ENCODE measurements at places on chromosomes 11 and 22.

DNA sequence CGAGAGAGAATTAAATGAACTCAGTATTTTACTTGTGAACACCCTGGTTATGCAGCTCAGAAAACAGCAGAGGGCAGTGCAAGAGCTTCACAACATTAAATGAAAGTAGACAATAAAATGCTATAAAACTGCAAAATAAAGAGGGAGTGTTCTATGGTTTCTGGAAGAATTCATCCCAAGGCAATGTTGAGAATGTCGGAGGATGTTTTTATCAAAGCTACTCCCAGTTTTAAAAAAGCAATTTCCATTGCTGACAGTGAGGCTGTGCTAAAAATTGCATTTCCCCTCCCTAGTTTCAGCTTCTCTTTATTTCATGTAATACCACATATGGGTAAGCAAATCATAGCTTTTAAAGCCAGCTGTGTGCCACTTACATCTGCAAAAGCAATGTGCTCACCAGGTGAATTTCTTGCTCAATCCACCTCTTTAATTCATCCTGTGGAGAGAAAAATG lies 296.8 kb downstream of the RAB38 start:
- DNase-seq, result no peak

GRCh38 chr11:8776209-8776608 lies 93.6 kb downstream of the RPL27A start:
- no peak for DNase-seq

DNA sequence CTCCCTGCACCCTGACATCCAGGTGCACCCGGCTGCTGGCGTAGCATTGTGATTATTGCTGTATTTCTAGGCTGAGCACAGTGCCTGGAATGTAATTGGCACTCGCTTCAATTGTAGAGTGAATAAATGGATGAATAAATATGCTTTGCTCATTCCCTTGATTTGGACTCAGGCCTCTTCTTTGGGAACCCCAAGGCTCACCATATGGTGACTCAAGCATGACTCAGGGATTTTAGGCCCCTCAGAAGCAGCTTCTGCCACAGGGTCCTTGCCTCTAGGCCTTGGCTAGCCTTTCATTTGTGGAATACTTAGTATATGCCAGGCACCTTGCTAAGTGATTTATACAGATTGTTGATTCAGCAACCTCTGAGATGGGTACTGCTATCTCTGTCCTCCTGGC lies 78.9 kb downstream of the GRIK4 start:
- no peak for DNase-seq

GRCh38 chr11:33475993-33476392 lies 218.8 kb downstream of the HIPK3 start:
- no peak for DNase-seq

DNA sequence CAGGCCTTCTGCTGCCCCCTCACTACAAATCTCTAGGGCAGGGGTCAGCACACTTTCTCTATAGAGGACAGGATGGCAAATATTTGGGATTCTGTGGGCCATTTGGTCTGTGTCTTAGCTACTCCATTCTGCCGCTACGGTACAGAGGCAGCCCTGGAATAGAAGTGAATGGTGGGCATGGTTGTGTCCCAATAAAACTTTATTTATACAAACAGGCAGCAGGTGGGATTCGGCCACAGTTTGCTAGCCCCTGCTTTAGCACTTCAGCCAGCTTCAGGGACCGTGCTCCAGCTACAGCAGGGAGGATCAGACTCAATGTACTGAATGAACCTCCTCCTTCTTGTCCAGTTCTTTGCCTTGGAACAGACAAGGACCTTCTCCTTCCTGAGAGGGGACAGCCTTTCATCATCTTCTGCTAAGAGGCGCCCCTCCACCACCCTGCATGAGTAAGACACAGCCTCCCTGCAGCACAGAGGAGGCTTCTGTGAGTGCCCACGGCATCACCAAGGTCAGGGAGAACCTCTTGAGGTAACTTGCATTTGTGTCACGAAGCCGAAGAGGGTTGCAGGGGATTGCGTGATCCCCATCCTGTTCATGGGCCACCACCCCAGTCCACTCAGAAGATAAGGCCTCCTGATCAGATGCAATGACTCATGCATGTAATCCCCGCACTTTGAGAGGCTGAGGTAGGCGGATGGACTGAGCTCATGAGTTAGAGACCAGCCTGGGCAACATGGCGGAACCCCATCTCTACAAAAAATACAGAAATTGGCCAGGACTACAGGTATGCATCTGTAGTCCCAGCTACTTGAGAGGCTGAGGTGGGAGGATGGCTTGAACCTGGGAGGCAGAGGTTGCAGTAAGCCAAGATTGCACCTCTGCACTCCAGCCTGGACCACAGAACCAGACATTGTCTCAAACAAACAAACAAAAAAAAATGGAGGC lies 4.6 kb downstream of the C11orf24 start:
- no peak for DNase-seq

DNA sequence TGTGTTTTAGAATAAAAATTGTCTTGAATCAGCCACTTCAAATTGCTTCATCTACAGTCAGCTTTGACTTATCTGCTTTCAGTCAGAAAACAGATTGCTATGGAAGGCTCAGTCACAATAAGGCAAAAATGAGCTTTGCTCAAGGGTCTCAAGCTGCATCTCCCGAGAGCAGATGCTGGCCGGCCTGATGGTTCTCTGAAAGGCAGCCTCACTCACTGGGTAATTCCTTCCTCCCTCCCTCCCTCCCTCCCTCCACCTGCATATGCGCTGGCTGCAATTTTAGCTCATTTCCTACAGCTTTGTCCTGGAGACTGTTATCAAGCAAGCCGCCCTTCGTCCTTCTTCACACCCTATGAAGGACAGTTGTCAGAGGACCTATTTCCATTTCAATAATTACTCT lies 1.6 kb upstream of the IZUMO1R start:
- DNase-seq, result no peak

GRCh38 chr22:44347549-44347948 lies 34.8 kb upstream of the SHISAL1 start:
- DNase-seq, result no peak

DNA sequence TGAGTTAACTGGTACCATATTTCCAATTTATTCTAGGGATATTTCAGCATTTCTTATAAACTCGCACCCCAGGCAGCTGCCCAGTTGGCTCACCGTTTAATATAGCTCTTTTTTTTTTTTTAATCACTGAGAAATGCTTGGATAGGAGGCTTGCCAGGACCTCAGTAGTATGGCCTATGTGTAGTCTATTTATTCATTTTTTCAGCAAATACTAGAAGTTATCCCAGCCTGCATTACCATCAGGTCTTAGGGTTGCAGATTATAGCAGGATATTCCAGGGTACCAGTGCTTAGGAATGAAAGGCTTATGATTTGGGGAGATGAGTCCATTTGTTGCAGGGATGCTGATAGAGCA lies 26.6 kb downstream of the PARVA start:
- no peak for DNase-seq

DNA sequence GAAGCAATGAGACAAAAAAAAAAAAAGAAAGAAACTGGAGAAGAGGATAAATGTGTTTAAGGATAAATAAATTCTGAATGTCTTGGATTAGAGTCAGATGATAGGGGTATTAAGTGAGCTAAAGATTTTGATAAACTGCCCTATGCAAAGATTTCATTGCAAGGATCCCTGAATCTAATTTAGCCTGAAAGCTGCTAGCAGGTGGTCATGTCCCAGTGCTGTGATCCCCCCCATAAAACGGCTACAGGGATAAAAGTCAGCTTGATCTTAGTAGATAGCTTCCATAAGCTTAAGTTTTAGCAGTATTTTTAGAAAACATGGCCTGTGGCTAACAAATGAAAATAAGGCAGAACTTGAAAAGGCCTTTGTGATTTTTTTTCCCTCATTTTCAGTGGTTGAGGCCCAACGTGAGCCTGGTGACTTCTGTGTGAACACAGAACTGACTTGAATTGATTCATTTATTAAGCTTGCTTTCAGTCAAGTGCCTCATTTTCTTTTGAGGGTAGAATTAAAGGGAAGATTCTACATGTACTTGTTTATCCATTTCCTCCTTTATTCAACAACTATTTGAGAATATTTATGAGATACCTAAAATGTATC lies 44.5 kb downstream of the CD44 start:
- DNase-seq, result no peak
